ENCODE measurements at places on chromosomes 3 and 15.

- no peak for DNase-seq
Measured at GRCh38 chr15:55124616-55125015, 72.1 kb downstream of the RSL24D1 start.

DNA sequence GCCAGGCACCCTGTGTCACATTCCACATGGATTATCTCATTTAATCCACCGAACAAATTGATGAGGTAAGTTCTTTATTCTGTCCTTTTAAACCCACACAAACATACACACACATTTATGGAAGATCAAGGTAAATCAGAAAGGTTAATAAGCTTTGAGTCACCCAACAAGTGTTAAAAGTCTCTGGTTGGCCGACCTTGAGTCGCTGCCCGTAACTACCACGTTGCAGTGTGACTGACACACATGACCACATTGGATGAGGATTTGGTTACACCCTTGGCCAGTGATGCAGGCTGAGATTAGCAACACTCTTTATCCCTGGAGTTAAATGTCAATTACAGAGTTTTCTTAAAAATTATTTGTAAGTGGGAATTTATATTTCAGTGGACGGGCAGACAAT, 19.2 kb downstream of the FOXP1 start:
- no peak for DNase-seq

GRCh38 chr15:61382927-61383326, 153.8 kb upstream of the RORA start:
- no peak for DNase-seq

GRCh38 chr15:97014001-97014400, 683.5 kb downstream of the NR2F2 start:
- no peak for DNase-seq

DNA sequence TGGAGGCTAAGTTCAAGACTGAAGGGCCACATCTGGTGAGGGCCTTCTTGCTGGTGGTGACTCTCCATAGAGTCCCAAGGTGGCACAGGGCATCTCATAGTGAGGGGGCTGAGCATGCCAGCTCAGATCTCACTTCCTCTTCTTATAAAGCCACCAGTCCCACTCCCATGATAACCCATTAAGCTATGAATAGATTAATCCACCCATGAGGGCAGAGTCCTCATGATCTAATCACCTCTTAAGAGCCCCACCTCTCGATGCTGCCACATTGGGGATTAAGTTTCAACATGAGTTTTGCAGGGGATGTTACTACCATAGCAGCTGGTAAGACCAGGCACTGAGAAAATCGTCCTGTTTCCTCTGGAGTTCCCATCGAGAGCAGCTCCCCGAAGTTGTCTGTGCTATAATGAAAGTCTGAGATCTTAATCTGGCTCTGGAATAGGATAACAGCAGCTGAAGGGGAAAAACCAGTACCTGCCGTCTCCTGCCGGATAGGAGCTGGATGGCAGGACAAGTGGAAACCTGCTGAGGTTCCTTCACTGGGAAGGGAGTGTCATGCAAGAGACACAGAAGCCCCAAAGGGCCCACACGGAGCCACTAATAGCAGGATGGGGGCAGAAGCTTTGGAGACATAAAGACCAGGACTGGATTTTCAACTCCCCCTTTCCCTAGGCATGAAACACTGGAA, 79.5 kb upstream of the EPHB3 start:
- no peak for DNase-seq

DNA sequence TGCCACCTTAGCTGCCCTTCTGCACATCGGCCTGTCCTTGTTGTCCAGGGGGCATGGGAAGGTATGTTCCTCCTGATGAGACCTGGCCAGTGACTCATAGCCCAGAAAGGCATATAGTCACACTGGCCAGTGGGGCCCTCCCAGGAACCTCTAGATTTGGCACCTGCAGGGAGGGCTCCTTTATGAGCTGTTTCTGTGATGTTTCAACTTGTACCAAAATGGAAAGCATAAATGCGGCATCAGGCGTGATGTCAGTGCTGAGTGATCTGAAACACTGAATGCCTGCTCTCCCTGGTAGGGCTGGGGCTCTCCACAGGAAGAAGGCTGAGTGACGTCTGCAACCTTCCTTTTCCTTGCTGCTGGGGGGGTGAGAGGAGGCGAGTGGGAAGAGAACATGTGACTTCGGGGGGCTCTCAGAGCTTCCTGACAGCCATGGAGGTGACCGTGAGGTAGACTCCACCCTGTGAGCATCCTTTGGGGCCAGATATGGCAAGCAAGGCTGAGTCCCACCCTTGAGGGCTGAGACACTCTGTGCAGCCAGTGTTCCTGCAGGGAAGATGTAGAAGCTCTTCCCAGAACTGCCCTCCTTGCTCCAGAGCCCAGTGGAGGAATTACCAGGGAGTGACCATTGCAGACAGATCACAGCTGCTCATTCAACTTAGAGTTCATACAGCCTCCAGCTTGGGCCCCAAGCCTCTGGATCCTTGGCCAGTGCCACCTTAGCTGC, 37.1 kb upstream of the APEH start:
- no peak for DNase-seq

DNA sequence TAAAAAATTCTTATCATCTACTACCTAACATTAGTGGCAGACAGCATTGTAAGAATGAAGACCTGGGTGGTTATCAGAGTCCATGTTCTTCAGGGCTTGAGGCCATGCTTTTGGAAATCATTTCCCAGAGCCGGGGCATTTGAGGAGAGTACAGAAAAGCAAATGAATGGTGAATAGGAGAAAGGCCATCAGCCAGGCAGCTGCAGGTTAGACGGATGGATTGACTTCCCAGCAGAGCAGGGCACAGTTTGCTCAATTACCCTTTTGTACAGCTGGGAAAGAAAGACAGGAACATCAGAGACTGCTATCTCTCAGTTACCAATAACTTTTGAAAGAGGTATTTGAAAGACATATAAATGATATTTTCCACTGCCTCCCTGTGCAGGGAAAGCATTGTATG, 135.6 kb downstream of the ALCAM start:
- no peak for DNase-seq

DNA sequence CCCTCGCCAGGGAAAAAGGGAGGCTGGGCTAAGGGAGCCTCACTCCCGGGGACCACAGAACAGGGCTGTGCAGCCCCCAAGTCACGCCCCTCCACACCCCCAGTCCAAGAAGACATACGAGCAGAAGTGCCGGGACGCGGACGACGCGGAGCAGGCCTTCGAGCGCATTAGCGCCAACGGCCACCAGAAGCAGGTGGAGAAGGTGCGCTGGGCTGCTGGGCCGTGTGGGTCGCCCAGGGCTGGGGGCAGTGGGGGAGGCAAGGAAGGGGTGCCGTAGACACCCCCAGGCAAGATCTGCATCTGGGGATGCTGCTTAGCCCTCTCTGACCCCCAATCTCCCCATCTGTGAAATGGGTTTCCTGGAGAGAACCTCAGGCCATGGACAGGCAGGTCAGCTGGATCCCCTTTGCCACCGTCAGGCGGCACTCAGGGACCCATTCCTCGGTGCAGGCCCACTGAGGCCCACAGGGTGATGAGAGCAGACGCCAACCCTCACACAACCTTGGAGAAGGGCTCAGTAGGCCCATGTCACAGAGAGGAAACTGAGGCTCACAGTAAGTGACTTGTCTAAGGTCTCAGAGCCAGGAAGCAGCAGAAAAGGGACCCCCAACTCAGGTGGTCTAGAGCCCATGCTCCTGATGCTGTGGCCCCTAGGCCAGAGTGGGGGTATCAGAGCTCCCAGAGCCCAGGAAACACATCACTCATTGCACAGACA, 33.7 kb downstream of the PSTPIP1 start:
- no peak for DNase-seq

GRCh38 chr15:93200081-93200836, 111.2 kb upstream of the RGMA start:
- DNase-seq: no peak

DNA sequence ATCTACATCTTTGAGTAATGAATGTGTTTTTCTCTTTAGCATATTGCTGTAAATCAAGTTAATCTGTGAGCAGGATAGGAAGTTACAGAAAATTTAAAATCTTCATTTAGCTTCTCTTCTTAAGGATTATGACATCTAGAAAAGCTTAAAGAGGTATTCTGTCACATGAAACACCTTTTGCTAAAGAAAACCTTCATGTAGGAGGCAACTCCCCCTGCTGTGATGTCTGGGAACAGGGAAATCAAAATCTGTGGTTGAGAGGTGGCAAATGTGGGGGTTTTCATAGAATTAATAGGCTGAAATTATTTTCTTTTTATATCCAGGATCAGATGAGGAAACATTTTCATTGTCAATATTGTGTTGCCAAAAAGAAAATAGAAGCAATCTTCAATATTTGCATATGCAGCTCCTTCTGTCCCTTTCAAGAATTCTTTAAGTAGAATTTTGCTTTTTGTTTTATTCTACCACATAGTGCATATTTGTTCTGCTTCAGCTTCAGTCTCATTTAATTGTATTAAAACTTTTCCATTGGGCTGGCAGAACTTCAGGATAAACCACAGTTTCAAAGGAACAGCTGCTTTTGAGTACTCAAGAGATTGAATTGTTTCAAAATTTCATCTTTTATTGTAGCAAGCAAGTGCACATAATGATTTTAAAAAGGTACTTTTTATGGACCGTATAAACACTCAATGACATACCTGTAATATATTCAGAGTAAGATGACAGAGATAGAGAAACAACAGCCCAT, 128.4 kb downstream of the RAP2B start:
- DNase-seq: no peak

GRCh38 chr3:173976281-173976680, 578.7 kb downstream of the NLGN1 start:
- no peak for DNase-seq
